ENCODE measurements at places on chromosomes 12 and 14. TPM values are rescaled to one million over a fixed set of nuclear protein-coding genes. Genes with fewer than 3 reads are reported as not detected.
A peak's percentile ranks its signal among the peaks of the same experiment; 100 is the strongest.

DNA sequence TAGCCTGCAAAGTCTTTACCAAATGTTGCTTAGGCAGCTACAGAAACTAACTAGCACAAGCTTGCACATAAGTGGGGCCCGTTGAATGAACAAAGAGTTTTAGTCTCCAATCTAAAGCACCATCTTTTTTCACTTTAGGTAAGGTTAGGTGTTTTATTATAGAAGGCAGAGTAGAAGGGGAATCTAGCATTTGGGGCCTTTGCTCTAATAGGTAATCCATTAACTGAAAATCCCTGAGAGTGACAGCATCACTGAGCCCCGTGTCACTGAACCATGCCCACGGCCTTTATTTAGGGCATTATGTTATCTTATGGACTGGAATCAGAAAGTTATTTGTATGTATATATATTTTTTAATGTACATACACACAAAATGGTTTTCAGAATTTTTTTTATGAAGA lies 25.1 kb downstream of the CPNE8 start:
- H3K4me3 ChIP-seq = no peak overlapping the region
- H3K36me3 ChIP-seq = no peaks in the 10 kb centered on the region
- DNase-seq = no peak
- no peaks in the 10 kb centered on the region for H3K4me1 ChIP-seq

DNA sequence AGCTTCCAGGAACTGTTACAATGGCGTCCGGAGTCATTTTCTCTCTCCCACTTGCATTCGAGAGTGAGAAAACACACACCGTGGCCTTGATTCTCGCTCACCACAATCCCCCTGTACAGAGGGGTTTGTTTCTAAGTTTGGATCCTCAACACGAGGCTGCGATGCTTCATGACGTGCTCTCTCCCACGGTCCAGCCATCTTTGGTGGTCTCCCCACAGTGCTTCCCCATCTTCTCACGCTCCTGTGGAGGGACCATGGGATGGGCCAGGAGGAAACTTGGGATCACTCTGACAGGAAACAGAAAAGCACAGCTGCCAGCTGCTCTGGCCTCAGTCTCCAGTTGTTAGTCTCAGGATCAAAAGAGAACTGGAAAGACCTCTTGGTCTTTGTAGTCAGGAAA lies 28.1 kb downstream of the OR10P1 start:
- H3K27me3 ChIP-seq = no peaks in the 10 kb centered on the region
- no peaks in the 10 kb centered on the region for H3K4me1 ChIP-seq
- no peak overlapping the region for H3K27ac ChIP-seq
- no peak for DNase-seq
- H3K36me3 ChIP-seq = no peaks in the 10 kb centered on the region
- H3K4me3 ChIP-seq = no peak overlapping the region

DNA sequence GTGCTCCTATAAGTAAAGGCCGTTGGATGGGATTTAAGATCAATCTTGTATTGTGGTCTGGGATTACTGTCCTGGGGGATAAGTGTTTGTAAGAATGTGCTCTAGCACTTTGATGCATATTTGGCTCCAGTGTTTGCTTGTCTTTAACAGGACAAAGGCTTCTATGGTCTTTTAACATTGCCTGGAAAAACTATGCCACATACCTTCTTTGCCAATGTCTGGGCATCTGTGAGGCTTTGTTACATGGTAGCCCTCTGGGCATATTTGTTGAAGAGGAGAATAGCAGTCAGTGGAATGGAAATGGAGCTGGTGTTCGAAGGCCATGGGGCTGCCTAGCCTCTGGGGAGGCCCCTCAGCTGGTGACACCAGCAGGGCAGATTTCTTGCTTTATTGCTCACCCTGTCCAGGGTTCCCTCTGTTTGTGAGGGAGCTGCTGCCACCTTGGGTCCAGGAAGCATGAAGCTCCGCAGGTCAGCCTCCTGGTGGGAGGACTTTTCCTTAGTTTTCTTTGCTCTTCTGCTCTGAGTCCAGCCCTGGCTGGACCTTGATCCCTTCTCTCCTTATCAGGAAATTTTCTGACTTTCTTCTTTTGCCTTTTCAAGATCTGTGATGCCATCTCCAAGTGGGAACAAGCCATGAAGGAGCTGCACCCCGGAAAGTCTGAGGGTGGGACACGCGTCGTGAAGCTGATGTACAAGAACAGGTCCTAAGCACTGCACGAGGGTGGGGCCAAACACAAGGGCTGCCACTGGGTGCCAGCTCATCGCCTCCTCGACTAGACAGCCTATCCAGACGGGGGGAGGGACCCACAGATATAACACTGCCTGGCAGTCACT lies 19.5 kb downstream of the PIGH start:
- H3K4me1 ChIP-seq = no peaks in the 10 kb centered on the region
- no peak for DNase-seq
- H3K27ac ChIP-seq = no peak overlapping the region

DNA sequence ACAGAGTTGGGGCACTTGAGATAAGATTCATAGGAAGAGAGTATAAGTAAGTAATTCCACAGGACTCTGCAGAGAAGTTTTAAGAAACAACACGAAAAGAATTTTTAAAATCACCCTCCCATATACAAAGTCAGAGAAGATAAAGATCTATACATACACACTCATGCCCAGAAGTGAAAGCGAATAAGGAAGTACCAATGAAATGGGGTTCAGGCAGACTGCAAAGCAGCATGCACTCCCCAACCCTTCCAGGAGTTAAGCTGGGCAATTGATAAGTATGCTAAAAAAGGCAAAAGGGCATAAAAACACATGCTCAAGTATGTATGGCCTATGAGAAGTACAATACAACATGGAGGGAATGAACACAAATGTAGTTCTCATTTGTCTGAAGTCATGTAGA lies 246.2 kb upstream of the GRIP1 start:
- no peaks in the 10 kb centered on the region for H3K4me1 ChIP-seq
- no peaks in the 10 kb centered on the region for H3K36me3 ChIP-seq
- no peak overlapping the region for H3K27ac ChIP-seq
- no peak for DNase-seq
- H3K27me3 ChIP-seq = no peaks in the 10 kb centered on the region

GRCh38 chr12:16076970-16077522 lies 165.9 kb downstream of the DERA start:
- no peak overlapping the region for H3K4me3 ChIP-seq
- no peaks in the 10 kb centered on the region for H3K27me3 ChIP-seq
- no peak overlapping the region for H3K27ac ChIP-seq
- no peaks in the 10 kb centered on the region for H3K36me3 ChIP-seq
- DNase-seq = no peak

DNA sequence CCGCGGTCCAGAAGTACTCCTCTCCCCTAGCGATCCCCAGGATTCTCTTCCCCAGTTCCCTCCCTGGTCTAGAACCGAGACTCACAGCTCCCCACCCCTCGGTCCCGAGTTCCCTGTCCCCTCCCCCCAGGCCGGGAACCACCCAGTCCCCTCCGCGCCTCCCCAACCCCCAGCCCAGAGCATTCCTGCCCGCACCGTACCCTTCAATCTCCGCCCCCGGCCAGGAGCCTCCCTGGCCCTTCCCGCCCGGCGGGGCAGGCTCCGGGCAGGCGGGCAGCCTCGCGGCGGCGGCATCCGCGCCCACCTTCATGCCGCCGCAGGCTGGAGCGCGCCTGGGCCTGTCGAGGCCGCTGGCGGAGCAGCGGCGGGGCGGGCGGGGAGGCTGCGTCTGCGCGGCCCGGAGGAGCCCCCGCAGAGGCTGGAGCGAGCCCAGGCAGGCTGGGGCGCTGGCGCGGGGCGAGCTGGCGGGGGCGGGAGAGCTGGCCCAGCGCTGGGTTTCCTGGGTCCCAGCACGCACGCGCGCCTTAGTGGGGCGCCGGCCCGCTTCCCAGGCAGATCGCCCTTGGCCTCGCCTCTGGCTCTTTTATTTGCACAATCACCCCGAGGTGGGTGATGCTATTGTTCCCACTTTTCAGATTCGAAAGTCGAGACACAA lies 22.2 kb upstream of the GPR132 start:
- H3K27ac ChIP-seq = peak overlapping the region; percentile 66
- peaks cover 29% of the 10 kb centered on the region for H3K4me1 ChIP-seq
- H3K4me3 ChIP-seq = peak overlapping the region; percentile 51
- DNase-seq = no peak

Gene SMCO3
- 1.1 TPM for total RNA-seq

Gene ACOT2
- total RNA-seq = 32.5 TPM

Gene PSMB5
- total RNA-seq = 114 TPM
